Activated CD4-positive, alpha-beta T cell treated with anti-CD3 and anti-CD28 coated beads, Interleukin-2, amount 10 ng/mL, durations not matched to agents 24 days and 14 days (primary cell): ENCODE measurements at places on chromosomes 13 and 19.
A peak's percentile ranks its signal among the peaks of the same experiment; 100 is the strongest.

GRCh38 chr19:15874821-15875474 is 22.9 kb downstream of the CYP4F2 start:
- DNase-seq, result no peak

DNA sequence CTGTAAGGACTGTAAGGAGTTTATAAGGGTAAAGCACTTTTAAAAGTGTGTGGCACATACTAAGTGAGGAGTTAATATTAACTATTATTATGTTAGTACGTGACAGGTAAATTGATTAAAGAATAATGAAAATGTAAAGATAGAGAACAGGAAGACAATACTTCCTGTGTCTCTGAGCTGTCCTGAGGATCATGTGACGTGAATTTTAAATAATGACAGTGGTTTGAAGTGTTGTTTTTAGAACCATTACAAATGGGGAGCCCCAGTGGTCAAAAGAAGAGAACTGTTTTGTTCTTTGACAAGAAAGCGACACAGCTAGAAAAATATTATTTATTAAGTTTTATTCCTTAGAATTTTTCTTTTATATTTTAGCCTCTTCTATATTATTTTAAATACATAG is 241.2 kb upstream of the STARD13 start:
- no peak for DNase-seq

DNA sequence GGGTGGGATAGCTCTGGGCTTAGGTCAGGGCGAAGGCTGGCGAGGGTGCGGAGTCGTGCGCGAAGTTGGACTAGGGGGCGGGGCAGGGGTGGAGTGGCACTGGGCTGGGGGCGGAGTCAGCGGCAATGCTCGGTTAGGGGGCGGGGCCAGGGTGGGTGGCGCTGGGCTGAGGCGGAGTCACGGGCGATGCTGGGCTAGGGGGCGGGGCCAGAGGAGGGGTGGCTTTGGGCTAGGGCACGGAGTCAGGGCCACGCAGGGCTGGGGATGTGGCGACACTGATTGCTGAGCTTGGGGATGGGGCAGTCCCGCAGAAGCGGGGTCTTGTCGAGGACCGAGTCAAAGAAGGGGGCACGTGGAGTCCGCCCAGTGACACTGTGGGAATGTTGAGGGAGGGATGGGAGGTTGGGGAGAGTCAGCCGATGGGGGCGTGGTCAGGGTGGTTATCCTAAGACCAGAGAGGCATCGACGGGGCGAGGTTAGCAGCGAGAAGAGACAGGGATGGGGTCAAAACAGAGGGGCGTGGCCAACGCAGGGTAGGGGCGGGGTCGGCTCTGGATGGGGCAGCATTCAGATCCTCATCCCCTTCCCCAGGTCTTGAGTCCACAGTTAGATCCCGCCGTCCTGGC is 8.7 kb downstream of the HOMER3 start:
- DNase-seq, result peak; percentile 92

GRCh38 chr13:99542788-99543406 is 41.6 kb downstream of the TM9SF2 start:
- DNase-seq, result peak; percentile 83

DNA sequence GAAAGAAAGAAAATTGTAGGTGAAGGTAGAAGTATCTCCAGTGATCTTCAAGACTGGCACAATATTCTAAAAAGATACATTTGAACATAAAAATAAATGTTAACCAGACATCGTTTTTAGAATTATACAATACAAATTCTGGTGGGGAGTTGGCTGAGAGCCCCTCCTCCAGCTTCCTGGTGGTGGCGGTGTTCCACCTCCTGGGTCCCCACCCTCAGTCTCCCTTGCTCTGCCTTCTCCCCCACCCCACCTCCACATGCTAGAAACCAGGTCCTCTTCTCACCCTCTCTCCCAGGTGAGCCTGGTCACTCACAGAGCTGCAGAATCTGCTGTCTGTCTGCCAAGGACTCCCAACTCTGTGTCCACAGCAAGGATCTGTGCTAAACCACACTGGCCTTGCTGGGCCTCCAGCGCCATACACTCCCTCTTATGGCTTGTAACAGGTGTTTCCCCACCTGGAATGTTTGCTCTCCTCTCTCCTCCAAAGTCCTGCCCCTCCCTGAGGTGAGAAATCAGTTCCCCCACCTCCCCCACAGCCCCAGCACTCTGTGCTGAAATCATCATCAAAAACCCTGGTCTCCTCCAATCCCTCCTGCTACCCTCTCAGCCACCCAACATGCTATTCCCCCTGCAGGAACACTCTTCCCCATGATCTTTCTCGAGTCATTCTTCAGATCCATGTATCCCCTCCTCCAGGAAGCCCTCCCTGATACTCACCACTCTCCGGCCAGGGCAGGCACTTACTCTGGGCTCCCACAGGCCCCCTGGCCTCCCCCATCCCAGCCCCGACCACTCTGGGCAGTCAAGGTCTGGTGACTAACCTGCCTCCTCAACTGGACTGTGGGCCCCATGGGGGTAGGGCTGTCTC is 20.5 kb upstream of the CYP2S1 start:
- DNase-seq, result no peak
